GM13977 (cell line): ENCODE measurements at places on chromosomes 16 and 17.

DNA sequence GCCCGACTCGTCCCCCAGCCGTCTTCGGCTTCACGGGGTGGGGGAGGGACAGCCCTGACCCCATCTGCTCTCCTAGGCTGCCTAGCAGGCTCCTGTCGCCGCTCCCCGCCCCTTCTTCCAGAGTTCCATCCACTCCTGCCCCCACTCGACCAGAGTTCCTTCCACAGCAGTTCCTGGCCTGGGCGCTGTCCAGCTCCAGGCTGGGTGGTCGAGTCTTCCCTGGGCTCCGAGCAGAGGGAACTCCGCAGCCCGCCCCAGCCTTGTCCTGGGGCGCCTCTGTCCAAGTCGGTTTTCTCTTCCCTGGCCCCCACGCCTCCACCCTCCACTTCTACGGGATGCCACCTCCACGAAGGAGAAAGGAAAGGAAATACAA lies 1.4 kb downstream of the PYY start:
- DNase-seq, result no peak

- no peak for DNase-seq
Observed at GRCh38 chr16:31428279-31428597, at the start of gene COX6A2. TSS of gene COX6A2 (minus strand) at chr16:31428360. CDS start at chr16:31428325, 35 bp downstream.

- no peak for DNase-seq
Observed at GRCh38 chr16:59905606-59906005, 1171.5 kb upstream of the GOT2 start.

DNA sequence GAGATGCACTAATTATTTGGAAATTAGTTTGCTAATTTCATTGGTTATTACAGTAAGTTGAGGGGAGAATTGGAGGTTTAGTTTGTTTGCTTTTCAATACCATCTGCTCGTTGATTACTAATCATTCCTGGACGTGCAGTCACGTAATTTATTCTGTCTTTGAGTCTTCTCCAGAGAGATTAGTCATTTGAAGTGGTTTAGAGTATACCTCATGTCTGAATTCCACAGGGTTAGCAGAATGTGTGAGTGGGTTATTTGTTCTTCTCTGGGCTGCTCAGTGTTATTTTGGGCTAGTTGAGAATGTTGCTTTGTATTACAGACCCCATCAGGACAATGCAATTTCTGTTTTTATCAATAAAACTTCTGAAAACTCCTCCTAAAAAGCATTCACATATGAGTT lies 265.0 kb downstream of the RBFOX1 start:
- DNase-seq, result no peak

GRCh38 chr17:59470624-59471297 lies 94.6 kb upstream of the DHX40 start:
- DNase-seq, result no peak

- no peak for DNase-seq
Observed at GRCh38 chr16:27314986-27315332, 1.2 kb downstream of the IL4R start.

- DNase-seq, result no peak
Observed at GRCh38 chr16:90012991-90013745, 6.1 kb downstream of the DBNDD1 start.

DNA sequence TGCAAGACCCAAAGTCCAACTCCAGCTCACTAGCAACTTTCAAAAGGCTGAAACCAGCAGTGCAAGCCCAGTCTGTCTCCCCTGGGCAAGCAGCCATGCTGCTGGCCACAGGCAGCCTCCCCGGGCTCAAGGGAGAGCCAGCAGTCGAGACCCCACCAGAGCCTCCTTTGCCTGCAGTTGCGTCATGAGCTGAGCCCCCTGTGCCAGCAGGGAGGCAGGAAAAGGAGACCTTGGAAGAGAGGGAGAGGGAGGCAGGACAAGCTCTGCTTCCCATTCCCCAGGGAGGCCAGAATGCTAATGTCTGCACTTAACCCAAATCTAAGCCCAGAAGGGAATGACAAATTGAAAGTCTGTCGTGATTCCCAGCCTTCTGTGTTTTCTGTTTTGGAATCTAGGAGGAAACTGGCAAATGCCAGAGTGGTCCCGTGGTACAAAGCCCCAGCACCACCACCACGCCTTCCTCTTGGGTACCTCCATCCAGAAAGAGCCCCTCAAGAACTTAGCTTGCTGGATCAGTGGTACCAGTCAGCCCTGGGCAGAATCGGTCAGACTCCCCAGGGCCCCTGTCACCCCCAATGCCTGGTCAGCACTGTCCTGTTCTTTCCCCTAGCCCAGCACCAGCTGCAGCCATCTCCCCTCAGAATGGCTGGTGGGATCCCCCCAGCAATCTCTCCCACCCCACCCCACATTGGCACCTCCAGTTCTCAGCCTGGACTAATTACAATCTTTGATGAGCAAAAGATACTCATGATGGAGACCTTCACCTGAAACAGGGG lies 99.3 kb upstream of the TNRC6C start:
- DNase-seq, result no peak

GRCh38 chr17:3669085-3669347 lies 404 bp downstream of the EMC6 start:
- no peak for DNase-seq

- DNase-seq, result no peak
Observed at GRCh38 chr17:9557857-9558256, 17.8 kb downstream of the STX8 start.

DNA sequence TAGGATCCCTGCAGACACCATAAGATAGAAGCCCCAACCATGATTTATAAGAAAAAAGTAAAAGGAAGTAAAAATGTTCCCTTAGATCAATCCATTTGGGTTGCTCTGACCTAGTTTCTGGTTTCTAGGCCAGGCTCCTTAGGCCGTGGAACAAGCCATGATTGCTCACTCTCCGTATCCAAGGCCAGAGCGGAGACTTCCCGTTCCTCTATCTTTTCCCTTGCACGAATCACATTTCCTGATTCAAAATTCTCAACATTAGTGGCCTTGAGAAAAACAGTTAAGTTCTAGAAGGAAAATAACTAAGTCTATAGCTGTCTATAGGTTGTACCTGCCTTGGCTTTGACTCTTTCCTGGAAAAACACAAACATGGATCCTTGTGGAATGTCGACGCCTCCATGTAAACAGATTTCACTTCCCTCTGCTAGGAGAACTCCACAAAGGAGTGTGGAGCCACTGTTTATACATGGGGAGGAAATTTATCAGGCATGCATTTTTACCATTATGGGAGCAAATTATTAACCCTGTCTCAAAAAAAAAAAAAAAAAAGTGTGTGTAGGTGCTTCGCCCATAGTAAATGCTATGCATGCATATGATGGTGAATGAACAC lies 149.6 kb downstream of the ZFHX3 start:
- no peak for DNase-seq

DNA sequence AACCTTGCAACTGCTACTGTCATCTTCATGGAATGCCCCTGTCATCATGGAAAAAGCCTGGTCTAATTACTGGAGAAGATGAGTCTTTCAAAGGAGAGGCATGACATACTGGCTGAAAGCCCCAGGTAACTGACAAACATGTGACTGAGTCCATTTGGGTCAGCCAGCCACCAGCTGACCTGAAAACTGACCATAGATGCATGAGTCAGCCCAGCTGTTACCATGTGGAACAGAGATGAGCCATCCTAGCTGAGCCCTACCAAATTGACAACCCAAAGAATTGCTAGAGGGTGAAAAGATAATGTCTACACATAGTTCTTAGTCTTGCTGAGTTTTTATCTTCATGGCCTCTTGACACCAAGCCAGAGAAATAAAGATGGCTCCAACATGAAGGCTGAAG lies 311.8 kb downstream of the UTP18 start:
- no peak for DNase-seq

GRCh38 chr16:65319621-65320231 lies 197.9 kb upstream of the CDH11 start:
- no peak for DNase-seq

- no peak for DNase-seq
Observed at GRCh38 chr17:82204831-82205719, 7.6 kb downstream of the CCDC57 start.

GRCh38 chr17:46037722-46038255 lies 38.7 kb downstream of the STH start:
- DNase-seq, result no peak

DNA sequence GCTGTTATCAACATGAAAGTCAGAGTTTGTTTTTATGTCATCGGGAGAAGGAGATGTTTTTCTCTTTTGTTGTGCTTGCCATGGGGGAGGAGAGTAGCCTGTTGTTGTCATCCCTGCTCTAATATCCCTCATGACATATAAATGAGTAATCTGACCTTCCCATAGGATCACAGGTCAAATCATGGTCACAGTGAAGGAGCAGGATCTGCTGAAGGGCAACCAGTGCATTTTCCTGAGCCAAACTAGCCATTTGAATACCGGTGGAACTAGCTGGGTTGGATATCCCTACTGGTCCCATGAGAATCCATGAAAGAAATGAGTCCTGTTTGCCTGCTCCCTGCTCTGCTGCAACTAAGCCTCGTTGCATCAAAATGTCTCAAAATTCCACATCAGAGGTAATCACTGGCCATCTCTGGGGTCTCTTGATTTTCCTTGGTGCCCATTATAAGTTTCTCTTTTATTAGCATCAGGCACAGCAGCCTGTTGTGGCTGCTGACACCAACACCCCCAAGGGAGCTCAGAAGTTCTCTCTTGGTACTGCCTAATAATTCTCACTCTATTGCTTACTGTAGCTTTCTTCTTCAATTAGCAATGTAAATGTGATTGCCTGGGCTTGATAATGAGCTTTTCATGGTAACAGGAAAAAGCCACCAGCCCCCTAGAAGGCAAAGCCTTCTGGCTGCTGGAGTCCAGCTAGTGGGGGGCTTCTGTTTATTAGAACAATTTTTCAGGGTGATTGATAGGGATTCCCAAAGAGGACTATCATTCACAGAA lies 211.4 kb upstream of the ERCC4 start:
- no peak for DNase-seq

GRCh38 chr17:59845595-59846393 lies 46.9 kb downstream of the TUBD1 start:
- no peak for DNase-seq

- DNase-seq, result no peak
Observed at GRCh38 chr17:10210151-10210574, 11.8 kb upstream of the GAS7 start.

- DNase-seq, result no peak
Observed at GRCh38 chr16:88441460-88441859, 11.6 kb upstream of the ZFPM1 start.

- no peak for DNase-seq
Observed at GRCh38 chr17:27649929-27650328, 18.9 kb downstream of the LGALS9 start.
